ENCODE measurements at places on chromosomes 7 and 10. TPM values are rescaled to one million over a fixed set of nuclear protein-coding genes. Genes with fewer than 3 reads are reported as not detected.

ZPBP gene
- not detected for total RNA-seq

DNA sequence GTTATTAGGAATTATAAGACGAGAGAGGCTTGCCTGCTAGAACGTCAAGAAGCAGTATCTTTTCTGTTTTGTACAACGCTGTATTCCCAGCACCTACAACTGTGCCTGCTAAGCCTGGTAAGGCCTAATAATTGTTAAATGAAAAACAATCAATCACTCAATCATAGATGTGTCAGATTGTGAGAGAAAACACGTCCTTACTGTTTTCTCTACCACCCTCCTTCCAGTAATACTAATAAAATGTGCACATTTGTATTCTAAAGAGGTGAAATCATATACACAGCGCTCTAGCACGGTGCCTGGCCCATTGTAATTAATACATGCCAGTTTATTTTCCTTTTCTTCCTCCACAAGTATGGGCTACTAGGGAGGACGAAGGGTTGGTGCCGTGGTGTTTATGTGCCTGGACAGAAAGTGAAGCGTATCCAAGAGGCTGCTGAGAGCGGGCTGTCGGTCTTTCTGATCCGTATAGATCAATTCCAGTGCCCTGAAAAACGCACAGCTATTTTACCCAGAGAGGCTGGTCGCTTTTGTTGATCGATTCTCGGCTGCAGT, 1.5 kb upstream of the AUTS2 start:
- DNase-seq = no peak

DNA sequence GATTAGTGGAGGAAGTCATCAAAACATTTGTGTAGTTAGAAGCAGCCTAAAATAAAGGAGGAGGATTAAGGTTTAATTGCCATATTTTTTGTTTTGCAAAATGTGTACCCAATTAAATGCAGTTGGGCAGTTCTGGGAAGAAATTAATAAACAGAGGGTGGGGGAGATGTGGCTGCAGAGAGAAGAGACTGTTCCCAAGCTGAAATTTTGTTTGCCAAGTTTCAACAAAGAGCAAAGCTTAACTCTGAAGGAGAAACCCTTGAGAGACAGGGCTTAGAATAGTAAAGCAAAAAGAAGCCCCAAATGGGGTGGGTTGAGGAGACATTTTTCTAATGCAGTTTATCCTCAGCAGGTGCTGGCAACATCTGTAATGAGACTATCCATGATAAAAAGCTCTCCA, 298.0 kb upstream of the NRP1 start:
- DNase-seq = no peak

DNA sequence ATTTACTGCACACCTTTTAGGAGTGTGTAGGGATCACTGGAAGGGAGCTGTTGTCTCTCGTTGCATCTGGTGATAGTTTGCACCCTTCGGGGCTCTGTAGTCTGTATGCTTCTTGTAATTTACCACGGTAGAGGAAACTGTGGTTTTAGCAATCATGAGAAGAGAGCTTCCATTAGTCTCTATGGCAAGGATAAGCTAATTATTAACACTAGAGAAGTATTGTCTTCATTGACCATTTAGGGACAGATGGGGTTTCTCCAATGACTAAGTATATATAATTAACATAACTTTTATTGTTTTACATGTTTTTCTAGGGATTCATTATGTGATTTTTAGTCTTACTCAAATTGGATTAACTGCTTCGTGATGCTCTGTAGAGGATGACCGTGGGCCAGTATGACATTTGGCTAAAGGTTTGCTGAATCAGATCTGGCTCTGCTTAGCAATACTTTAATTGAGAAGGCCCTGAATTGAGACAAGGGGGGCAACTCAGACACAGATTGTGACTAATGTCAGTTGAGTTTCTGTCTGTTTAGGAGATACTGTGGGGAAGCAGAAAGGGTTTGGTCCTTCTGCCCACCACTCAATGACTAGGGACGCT, 8.7 kb downstream of the SLC18A2 start:
- DNase-seq = no peak

- DNase-seq = no peak
Measured at GRCh38 chr10:103874730-103875129, 19.4 kb upstream of the SH3PXD2A start.

DNA sequence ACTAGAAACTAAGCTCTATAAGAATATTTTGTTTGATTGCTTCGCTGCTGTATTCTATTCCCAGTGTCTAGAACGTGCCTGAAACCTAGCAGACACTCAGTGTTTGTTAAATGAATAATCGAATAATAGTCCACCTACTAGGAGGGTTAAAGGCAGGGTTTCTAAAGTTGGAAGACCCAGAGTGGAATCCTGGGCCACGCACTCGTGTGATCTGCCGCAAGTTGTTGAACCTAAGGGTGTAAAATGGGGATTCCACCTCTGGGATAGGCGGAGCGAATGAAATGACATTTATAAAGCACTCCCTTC, 702 bp upstream of the AGFG2 start:
- DNase-seq = no peak

DNA sequence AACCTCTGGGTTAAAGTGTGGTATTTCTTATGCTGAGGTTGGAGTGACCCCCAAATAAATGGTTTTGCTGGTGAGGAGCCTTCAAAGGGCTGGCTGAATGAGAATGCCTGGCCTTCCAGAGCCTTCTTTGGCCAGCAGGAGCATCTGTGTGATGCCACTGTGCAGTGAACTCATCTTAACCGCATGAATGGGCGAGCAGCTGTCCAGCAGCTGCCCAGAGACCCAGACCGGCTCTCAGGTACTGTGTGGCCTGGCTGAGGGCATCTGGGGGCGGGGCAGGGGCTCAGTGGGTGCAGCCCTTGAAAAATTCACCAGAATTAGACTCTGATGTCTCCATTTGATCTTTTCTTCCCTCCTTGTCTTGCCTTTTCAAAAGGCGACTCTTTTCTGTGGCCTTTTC, 59.0 kb downstream of the SYPL1 start:
- no peak for DNase-seq
